ENCODE measurements at places on chromosomes 11 and 22.

- DNase-seq, result no peak
Observed at GRCh38 chr11:4606231-4607015, 1.6 kb downstream of the TRIM68 start.

- no peak for DNase-seq
Observed at GRCh38 chr11:47641600-47642098, 710 bp downstream of the MTCH2 start.

- DNase-seq, result no peak
Observed at GRCh38 chr11:115751243-115752015, 247.2 kb upstream of the CADM1 start.

- DNase-seq, result no peak
Observed at GRCh38 chr11:833114-833791, 501 bp downstream of the CD151 start.

- no peak for DNase-seq
Observed at GRCh38 chr22:44378380-44378779, 65.6 kb upstream of the SHISAL1 start.

DNA sequence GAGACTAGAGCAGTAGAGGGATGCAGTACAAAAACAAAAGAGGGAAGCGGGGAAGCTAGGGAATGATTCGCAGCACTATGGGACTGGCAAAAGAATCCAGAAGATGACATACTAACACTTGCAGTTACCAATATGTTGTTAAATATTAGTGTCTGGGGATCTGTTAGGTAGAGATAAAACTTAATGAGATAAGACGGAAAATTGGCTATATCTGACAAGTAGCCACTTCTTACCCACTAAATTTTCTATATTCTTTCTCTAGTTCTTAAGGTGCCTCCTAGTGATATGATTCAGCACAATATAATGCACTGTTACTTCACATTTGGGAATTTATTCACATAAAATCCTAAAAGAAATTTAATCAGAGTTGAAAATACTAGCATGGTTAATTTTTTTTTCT lies 30.8 kb downstream of the CCDC90B start:
- no peak for DNase-seq

- DNase-seq, result no peak
Observed at GRCh38 chr11:93933230-93933629, 82.8 kb upstream of the VSTM5 start.

- DNase-seq, result no peak
Observed at GRCh38 chr11:32382339-32383049, 52.8 kb downstream of the WT1 start.

DNA sequence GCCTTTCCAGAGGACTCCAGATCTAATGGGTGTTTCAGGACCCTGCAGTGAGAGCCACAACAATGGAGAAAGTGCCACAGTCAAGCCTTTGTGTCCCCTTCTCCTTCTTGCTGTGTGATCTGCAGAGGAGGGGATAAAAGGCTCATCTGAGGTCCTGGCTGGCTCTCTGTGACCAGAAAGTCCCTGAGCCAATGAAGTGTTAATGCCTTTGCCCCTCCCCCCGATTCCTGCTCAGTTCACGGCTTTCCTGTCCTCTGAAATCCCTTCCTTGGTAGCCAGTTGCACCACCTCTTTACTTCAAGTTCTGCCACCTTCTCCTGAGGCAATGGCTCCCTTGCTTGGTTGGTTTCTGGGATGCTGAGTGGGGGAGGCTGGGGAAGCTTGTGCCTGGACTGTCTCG lies 47.6 kb downstream of the FLI1 start:
- no peak for DNase-seq

DNA sequence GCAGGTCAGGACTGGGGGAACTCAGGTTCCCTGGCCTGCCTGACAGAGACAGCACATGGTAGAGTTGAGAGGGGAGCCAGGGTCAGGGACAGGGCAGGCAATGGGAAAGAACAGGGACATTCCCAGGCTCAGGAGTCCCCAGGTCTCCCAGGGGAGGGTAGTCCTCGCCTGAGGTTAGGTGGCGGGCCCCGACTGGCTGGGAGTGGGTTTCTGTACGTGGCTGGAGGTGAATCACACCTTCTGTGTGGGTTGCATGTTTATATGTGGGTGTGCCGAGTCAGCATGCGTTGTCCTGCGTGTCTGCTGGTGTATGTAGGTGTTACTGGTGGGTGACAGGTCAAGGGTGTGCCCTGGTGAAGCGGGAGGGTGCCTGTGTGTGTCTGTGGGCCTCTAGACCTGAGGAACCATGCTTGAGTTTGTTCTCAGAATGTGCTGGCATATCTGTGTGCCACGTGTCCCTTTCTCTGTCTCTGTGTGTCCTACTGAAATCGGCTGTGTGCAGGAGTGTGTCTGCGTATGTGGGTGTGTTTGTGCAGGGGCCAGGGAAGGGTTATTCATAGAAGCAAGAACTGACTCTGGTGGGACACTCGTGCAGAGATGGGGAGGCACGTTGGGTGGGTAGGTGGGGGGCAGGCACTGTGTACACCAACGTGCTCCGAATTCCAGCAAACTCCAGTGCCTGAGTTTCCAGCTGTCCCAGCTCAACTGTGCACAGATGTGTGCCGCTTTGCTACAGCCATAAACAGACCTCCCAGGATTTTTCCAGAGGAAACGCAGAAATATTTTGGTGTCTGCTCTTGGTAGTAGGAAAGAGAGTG lies 23.8 kb upstream of the OAF start:
- DNase-seq, result no peak

DNA sequence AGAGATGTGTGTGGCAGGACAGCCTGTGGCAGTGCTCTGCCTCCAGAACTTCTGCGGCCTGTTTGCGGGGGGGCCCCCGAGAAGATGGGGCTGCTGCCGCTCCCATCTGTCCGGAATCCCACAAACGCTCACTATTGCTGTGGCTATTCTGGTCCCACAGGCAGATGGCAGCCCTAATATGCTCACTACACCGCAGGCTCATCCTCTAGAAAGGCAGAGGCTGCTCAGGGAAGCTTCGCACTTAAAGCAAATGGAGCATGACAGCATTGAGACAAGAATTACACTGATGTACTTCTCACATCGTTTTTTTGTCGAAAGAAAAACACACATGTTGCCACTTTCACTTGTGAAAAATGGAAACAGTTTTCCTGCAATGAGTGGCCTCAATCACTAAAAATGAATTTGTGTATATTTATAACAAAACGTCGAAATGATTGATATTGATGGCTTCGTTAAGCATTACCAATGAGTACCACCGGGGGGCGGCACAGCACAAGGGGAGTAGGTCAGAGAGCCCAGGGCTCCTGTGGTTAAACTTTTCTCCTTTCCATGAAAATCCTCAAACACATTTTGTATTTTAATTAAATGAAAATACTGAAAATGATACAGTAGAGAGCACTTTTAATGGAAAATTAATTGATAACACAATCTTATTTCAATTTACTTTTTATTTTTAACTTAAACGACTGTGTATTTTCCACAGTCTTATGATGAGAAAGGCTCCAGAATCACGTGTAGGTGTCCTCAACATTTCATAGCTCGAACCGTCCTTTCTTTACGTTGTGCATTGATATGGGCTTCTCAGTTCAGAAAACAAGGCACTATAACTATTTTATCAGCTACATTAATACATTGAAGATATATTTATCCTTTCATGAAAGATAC lies 69.1 kb downstream of the CTTN start:
- no peak for DNase-seq

DNA sequence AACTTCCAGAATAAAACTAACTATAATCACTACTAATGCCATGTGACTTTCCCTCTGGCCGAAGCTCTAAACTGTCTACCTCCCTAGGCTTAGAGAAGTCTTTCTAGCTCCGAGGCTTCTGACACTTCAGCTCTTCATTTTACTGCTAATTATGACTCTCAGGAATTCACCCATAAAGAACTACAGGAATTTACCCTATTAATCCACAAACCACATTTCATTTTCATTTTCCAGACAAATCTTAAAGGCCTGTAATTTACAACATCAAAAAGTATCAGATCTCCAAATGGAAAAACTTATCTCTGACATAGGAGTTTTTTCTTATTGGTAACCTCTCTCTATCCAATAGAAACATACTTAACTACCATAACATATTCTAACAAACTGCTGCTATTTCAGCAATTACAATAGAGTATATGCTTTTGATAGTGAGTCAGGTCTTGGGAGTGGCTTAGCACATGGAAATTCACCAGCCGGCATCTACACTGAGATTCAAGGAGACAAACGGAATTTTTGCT lies 33.4 kb downstream of the MRTFA start:
- no peak for DNase-seq

DNA sequence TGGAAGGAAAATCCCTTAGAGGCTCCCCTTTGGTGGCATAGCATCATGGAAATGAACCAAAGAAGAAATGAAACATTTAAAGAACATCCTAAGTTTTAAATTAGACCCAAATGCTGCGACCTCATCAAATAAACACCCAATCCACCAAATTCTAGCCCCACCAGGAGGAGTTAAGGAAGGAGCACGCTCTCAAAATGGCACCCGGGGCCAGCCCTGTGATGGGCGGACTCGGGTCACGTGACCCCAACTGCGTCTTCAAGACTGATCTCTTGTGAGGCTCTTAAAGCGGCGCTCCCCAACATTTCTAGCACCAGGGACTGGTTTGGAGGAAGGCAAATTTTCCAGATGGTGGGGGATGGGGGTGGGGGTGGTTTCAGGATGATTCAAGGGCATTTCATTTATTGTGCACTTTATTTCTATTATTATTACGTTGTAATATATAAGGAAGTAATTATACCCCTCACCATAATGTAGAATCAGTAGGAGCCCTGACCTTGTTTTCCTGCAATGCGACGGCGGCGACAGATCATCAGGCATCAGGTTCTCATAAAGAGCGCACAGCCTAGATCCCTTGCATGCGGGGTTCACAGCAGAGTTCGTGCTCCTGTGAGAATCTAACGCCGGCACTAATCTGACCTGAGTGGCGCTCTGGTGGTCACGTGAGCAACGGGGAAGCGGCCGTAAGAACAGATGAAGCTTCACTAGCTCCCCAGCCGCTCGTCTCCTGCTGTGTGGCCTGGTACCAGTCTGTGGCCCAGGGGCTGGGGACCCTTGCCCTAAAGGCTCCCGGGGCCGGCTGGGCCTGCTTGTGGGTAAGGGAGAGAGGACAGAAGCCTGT lies 90.6 kb upstream of the SLC22A12 start:
- DNase-seq, result no peak
